Stimulated activated CD8-positive, alpha-beta memory T cell treated with anti-CD3 and anti-CD28 coated beads, Interleukin-4, amount 100 ng/mL, for 24 hours (primary cell): ENCODE measurements at places on chromosomes 13 and 19.

DNA sequence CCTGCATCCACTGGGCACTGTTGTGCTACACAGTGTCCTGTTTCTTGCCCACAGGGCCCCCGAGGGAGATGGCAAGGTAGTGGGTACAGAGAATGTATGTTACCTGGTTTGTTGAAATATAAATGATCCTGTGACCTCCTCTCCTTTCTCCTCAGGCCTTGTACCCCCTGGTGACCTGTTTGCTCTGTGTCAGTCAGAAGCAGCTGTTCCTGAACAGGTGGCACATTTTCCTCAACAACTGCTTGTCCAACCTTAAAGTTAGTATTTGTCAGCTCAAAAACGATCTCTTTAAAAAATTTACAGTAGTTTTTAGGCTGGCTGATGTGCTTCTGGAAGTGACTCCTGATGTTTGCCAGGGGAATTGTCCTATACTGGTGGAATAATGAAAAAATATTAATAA lies 105.1 kb downstream of the FRY start:
- DNase-seq, result no peak

- no peak for DNase-seq
Observed at GRCh38 chr13:108610507-108610906, 18.9 kb upstream of the MYO16 start.

- DNase-seq, result no peak
Observed at GRCh38 chr13:47826471-47826870, 174.6 kb downstream of the SUCLA2 start.

- DNase-seq, result no peak
Observed at GRCh38 chr19:51944798-51945552, 17.7 kb downstream of the ZNF613 start.

GRCh38 chr13:27933118-27933517 lies 13.3 kb downstream of the PDX1 start:
- no peak for DNase-seq
